ENCODE measurements at places on chromosomes 5 and 9.

GRCh38 chr5:10593531-10594181, 29.8 kb downstream of the ANKRD33B start:
- DNase-seq, result no peak

- no peak for DNase-seq
These were observed at the start of gene IGFBPL1 for GRCh38 chr9:38423973-38424843. Gene IGFBPL1 (minus strand): TSS chr9:38424454. CDS start chr9:38424424, 30 bp downstream.

DNA sequence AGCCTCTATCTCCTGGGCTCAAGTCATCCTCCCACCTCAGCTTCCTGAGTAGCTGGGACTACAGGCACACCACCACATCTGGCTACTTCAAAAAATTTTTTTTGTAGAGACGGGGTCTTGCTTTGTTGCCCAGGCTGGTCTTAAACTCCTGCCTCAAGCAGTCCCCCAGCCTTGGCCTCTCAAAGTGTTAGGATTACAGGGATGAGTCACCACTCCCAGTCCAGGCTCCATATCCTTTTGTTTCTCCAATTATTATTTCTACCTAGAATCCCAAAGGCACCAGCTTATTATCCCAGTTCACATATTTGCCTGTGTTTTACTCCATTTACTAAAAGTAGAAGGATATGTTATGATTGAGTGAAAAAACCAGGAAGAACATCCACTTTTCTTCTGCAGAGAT, 84.9 kb downstream of the TEK start:
- no peak for DNase-seq

GRCh38 chr9:108374626-108375025, 481.2 kb downstream of the ACTL7B start:
- DNase-seq, result no peak

GRCh38 chr5:163585206-163585605, 79.8 kb downstream of the MAT2B start:
- DNase-seq, result no peak

DNA sequence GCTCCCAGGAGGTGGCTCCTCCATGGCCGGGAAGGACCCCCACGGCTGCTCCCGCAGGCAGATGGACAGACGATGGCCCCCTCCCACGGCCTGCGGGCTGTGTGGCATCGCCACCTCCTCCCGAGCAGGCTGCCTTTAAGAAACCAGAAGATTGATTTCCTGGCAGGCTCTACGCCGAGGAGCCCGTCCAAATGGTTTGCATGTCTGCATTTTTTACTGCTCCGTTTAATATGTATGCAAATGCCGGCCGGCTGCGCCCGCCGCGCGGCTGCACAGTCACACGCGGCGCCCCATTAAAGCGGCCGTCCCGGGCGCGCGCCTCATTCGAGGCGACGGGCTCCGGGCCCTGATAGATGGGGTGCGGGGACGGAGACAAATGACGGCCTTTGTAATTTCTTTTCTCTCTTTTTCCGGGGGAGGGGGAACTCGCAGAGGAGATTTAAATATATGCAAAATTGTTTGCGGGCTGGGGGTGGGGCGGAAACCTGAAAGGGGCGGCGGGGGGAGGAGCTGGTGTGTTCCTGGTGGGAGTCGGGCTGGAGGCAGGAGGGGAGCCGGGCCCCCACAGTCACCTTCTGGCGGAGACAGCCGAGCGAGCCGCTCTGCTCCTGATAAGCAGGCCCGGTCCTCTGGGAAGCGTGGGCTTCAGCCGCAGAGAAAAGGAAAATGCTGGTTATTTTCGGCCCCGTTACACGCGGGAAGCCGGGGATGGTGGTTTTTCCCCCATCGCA, 158.7 kb upstream of the IER5L start:
- no peak for DNase-seq

DNA sequence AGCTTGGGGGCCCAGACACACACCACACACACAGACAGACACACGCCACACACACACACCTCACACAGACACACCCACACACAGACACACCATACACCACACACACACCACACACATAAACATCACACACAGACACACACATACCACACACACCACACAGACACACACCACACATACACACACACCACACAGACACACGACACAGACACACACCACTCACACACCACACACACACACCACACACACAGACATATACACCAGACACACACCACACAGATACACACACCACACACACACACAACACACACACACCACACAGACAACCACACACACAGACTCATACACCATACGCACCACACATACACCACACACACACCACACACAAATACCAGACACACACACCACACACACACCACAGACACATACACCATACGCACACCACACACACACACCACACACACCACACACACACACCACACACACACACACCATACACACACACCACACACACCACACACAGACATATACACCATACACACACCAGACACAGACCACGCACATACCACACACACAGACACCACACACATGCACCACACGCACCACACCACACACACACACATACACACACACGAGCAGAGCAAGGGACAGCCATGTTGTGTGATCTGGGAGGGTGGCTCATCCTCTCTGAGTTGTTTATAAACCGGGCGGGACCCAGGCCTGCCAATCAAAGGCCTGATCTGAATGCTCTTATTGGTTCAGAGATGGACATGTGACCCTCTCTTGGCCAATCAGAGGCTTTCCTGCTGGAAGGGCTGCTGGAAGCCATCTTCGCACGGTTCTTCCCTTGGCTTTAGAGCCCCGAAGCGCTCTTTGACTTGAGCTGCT, 148.3 kb downstream of the GAPVD1 start:
- no peak for DNase-seq

DNA sequence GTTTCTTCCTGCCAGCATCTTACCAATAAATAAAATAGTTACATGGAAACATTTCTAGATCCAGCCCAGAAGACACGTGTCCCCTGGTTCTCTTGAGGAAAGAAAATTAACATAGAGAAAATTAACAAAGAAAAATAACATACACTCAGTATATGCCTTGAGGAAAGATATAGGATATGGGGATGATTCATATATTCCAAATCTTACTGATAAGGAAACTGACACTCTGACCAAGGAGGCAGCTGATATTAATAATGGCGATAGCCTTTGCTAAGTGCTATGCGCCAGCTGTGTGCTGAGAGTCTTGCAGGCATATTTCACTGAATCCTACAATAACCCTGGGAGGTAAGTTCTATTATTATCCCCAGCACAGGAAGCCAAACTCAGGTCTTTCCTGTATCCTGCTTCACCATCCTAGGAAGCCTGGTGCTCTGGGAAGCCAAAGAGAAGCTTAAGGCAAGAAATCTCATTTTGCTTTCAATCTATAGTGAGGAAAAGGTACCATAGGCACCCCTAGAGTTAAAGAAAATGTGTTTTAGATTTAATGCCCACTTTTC, 302.7 kb upstream of the NREP start:
- no peak for DNase-seq

GRCh38 chr9:136140966-136141365, 22.3 kb upstream of the TMEM250 start:
- DNase-seq, result no peak

DNA sequence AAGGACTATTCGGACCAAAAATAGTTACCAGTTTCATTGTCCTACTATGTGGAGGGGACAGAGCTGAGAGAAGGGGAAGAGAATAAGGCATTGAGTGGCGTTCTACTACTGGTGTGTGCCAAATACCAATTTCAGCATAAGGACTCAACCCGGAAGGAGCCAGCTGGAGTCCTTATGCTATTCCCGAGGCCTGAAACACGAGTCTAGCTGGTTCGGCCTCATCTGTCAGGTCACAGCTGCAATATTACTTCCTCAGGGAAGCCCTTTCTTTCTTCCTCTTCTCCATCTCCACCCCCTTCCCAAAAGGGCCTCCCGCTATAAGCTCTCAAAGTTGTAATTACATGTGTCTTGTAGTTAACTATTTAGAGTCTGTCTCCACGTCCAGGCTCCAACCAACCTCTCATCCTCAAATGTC, 20.5 kb upstream of the FER start:
- DNase-seq, result peak; percentile 54

GRCh38 chr5:140042393-140042642, 781 bp downstream of the NRG2 start:
- DNase-seq, result no peak

- no peak for DNase-seq
These were observed 89.6 kb downstream of the SPRY4 start for GRCh38 chr5:142235050-142235797.

GRCh38 chr9:84756171-84756570, 86.6 kb downstream of the NTRK2 start:
- DNase-seq, result no peak

GRCh38 chr9:69697475-69697874, 25.3 kb upstream of the APBA1 start:
- no peak for DNase-seq

DNA sequence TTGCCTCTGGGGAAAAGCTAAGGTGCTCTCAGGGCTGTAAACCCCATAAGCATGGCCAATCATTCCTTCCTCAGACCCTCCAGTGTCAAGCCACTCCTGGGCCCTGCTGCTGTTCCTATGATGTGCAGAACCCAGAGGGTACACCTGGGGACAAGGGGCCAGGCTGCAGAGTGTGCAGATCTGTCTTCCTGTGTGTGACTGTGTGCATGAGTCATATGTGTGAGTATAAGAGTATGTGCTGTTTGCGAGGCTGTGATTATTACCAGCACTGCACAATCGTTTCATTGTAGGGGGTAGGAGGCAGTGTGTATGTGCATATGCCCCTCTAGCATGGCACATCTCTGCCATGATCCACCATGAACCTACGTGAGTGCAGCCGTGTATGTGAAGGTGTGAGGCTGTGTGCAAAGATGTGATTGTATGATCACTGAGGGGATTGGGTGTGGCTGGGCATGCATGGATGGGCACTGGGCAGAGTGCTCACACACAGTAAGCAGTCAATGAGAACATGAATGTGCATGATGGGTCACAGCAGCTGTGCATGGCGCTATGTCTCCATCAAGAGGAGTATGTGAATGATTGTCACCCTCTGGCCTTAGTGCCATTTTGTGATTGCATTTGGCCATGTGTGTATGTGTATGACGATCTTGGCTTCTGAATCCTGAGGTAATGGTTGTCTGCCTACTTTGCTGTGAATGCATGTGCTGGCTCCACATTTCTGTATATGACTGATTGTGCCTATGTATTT, 2.4 kb upstream of the OR1K1 start:
- DNase-seq, result no peak

GRCh38 chr5:181223729-181224389, 778 bp downstream of the TRIM41 start:
- no peak for DNase-seq

DNA sequence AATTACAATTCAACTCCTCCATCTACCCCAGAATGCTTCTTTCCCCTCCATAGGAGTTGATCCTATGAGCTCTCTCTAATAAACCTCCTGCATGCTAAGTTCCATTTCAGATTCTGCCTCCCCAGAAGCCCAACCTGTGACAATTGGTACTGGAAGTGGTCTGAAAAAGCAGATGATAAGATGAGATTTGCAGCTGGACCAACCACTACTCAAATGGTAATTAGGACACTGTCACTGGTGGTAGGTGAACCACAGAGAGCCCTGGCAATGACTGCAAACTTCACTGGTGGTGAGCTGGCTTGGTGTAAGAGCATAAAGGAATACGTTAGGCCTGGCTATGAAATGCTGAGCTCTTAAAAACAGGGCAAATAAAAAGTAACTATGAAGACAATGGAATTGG, 112.6 kb downstream of the ESM1 start:
- DNase-seq, result no peak

- no peak for DNase-seq
These were observed 88.0 kb downstream of the INIP start for GRCh38 chr9:112629671-112630485.

- no peak for DNase-seq
These were observed 84.6 kb downstream of the ANKRD55 start for GRCh38 chr5:56148453-56148971.
